CD4-positive, alpha-beta memory T cell (primary cell): ENCODE measurements at places on chromosomes 5 and 9.

- no peak overlapping the region for H3K27ac ChIP-seq
- no peak overlapping the region for H3K4me3 ChIP-seq
- no peaks in the 10 kb centered on the region for H3K4me1 ChIP-seq
- H3K27me3 ChIP-seq: no peaks in the 10 kb centered on the region
- no peak for DNase-seq
Measured at GRCh38 chr5:14175381-14175780, 32.2 kb downstream of the TRIO start.

DNA sequence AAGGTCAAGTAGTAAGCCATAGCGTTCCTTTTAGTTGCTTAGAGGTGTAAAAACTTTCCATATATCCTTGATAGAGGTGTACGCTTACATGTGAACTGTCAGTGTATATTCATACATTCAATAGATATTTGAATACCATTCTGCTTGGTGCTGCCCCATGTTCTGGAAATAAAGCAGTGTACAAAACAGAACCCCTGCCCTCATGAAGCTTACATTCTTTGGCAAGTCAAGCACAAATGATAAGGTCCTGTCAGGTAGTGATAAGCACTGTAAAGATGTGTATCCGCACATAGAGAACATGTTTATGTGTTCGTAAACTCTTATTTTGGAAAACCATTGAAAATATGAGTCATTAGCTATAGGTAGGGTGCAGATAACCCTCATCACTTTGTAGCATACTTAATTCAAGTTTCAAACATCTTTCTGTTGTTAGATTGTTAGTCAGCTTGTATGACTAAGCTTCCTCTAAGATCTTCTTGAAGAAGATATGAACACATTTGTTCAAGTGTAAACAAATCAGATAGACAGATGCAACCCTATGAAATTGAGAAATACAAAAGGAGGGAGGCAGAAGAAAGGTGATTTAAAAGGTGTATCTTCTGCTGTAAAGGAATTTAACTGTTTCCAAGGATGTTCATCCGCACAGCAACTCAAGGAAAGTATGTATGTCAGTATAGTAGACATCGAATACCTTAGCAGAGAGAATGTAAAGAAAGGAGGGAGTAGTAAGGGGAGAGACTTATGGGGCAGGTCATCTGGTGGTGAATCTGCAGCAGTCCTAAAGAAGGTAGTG is 1.6 kb downstream of the GTF3C4 start:
- peak overlapping the region; percentile 99 for H3K27ac ChIP-seq
- no peaks in the 10 kb centered on the region for H3K36me3 ChIP-seq
- peak overlapping the region; percentile 81 for H3K4me3 ChIP-seq
- no peak for DNase-seq
- H3K27me3 ChIP-seq: no peaks in the 10 kb centered on the region

DNA sequence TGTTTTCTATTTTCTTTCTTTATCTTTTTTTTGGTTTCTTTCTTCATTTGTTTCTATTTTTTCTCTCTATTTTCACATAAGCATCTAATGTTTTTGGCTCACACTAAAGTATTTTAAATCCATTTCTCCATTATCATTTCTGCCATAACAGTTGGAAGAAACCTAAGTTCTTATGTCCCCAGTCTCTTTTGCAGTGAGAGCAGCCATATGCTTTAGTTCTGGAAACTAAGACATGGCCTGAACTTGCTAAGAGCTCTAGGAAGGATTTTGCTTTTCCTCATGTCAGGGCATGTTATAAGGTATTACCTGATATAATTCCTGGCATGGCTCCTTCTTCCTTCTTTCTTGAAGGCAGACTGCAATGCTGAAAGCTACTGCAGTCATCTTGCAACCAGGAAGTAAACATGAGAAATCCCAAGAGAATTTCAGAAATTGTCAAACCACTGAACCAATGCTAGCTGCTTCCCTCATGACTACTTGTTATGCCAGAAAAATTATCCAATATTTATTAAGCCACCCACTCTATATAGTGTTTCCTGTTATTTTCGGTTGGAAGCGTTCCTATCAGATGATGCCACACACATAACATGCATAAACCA is 171.1 kb downstream of the TAF11L14 start:
- H3K36me3 ChIP-seq: no peaks in the 10 kb centered on the region
- H3K4me1 ChIP-seq: no peaks in the 10 kb centered on the region
- no peak overlapping the region for H3K4me3 ChIP-seq

DNA sequence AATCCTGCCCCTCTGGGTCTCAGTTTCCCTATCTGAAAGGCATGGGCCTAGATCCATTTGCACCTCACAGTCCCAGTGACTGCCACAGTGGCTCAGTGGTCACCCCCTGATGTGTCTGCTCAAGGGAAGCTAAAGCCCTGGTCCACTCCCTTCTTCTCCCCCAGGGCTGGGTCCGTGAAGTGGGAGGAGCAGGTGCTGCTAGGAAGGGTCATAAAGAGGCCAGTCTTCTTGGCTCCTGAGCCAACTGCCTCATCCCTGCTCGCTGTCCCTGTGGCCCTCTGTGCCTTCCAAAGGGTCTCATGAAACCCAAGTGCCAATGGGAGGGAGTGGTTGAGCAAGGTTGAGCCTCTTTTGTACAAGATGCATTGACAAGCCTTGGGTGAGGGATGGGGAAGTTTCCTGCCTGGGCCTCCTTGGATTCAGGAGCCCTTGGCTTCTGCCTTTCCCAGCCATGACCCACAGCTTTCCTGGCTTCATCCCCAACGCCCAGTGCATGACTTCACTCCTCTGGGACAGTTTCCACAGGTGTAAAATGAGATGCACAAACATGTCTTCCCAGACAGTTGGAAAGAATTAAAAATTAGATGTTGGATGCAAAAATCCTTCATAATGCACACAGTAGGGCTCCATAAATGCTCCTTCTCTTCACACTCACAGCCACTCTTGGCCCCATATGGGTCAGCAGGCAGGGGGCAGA is 1.6 kb upstream of the SLC6A7 start:
- H3K36me3 ChIP-seq: no peaks in the 10 kb centered on the region
- no peak overlapping the region for H3K4me3 ChIP-seq
- DNase-seq: no peak

- H3K36me3 ChIP-seq: no peaks in the 10 kb centered on the region
- H3K4me3 ChIP-seq: no peak overlapping the region
- H3K4me1 ChIP-seq: no peaks in the 10 kb centered on the region
- no peak overlapping the region for H3K27ac ChIP-seq
- DNase-seq: no peak
Measured at GRCh38 chr5:2132497-2132847, 249.7 kb upstream of the IRX4 start.

DNA sequence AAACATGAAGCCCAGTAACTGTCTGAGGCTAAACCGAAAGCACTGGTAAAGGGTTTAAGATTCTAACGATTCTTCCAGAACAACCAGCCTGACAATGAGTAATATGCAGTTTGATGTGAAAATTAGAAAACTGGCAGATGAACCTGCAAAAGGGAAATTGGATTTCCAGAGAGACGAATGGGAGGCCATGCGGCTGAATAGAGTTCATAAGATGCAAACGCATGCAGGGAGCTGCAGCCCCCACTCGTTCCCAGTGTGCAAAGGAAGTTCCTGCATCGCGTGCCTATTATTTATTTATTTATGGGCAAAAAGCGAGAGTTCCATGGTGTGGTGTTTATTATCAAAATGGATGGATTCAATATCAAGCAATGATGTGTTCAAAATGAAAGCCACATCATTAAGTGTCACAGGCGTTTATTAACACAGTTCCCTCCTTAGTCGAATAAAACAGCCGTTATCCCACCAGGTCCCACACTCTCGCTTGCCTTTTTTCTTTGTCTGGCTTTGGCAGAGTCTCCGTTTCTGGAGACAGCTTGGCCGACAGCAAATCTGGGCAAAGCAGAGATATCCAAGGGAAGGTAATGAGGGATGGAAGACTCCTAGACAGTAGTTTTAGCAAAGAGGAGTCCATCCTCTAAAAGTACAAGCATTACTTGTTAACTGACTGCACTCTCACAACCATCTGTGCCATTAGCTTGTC is 451.4 kb downstream of the KDM4C start:
- H3K4me3 ChIP-seq: no peak overlapping the region
- no peak overlapping the region for H3K27ac ChIP-seq
- no peaks in the 10 kb centered on the region for H3K27me3 ChIP-seq
- no peaks in the 10 kb centered on the region for H3K4me1 ChIP-seq

DNA sequence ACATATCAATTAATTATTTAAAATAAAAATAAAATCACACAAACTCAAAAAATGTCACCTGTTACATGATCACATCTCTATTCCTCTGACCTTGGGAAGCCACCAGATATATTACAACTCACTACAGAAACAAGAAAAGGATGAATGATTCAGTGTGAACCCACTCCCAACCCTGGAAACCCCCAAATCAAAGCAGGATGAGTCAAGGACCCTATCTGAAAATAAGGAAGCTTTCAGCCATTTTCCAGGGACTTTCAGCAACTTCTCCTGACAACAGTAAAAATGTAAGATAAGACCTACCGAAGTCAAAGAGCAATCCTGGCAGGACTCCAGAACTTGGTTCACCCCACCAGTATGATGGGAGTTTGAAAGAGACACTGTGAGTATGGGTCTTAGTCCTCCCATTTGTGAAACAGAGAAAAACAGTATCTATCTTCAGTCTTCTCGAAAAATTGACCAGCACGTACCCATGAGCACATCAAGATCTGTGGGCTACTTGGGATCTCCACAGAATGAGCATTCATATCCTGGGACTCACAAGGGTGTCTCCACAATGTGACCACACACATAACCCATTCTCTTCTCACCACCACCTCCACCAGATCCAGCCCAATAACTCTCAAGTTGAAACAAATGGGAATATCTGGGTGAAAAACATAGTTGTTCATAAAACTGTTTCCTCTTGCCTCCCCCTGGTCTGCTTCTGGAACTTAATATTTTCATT is 9.9 kb downstream of the NRG2 start:
- no peaks in the 10 kb centered on the region for H3K36me3 ChIP-seq
- no peak overlapping the region for H3K27ac ChIP-seq
- no peaks in the 10 kb centered on the region for H3K27me3 ChIP-seq
- H3K4me3 ChIP-seq: no peak overlapping the region

DNA sequence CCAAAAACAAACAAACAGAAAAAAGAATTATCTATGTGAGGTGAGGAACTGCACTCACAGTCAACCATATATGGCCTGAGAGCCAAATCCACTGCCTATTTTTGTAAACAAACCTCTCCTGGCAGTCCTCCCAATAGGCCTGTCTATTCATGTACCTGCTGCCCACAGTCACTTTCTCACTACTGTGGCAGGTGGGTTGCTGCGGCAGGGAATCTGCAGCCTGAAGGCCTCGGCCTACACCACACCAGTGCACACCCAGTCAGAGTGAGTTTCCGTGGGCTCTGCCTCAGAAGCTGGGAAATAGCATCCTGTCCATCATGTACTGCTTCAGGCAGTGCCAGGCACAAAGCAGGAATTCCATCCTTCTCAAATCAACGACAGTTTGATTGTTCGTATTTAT is 82.3 kb downstream of the SPTLC1 start:
- no peaks in the 10 kb centered on the region for H3K27me3 ChIP-seq
- H3K4me3 ChIP-seq: no peak overlapping the region
- DNase-seq: no peak
- no peak overlapping the region for H3K27ac ChIP-seq

DNA sequence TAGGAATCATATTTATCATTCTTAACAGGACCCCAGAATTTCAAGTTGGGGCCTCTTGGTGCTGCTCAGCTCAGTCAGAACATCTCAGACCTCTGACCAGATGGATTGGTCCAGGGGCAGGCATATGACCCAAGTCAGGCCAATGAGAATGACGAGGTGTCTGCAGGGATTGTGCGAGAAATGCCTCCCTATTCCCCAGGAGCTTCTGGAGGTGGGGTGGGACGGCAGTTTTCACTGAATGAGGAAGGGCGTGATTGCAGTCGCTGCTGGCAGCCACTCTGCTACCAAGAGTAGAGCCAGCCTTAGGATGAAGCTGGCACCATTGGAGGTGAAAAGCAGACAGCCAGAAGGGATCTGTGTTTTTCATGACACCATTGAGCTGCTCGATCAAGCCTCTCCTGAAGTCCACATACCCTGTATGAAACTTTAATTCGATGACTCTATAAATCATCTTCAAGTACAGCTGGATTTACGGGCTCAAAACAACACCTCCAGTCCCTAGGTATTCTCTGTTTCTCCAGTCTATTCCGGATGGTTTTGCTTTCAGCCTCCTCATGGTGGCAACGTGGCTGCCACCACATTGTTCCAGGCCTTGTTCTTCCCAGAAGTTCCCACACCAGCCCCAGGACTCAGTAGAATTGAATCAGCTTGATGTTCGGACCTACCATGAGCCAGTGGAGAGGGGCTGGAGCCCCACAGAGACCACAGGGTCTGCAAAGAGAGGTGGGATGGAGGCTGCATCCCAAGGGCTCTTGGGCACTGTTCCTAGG is 70.2 kb upstream of the ADAMTS2 start:
- no peak overlapping the region for H3K4me3 ChIP-seq
- no peak overlapping the region for H3K27ac ChIP-seq
- no peaks in the 10 kb centered on the region for H3K4me1 ChIP-seq
- H3K27me3 ChIP-seq: no peaks in the 10 kb centered on the region
- no peak for DNase-seq

DNA sequence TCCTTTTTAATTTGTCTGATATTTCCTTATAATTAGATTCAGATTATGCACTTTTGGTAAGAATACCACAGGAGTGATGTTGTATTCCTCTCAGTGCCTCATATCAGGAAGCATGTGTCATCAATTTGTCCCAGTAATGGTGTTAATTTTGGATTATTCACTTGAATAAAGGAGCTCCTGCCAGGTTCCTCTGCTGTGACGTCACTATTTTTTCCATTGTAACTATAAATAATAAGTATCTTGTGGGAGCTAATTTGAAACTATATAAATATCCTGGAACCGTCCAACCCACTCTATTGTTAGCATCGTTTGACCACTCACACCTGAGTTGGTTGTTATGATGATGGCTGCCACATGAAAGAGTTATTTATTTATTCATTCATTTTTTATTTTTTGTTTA is 107.9 kb downstream of the INVS start:
- no peak overlapping the region for H3K27ac ChIP-seq
- DNase-seq: no peak
- no peak overlapping the region for H3K4me3 ChIP-seq
- H3K27me3 ChIP-seq: no peaks in the 10 kb centered on the region
- peaks cover 7% of the 10 kb centered on the region for H3K4me1 ChIP-seq

GRCh38 chr9:21331676-21332402 is 3.4 kb downstream of the KLHL9 start:
- DNase-seq: no peak
- H3K27me3 ChIP-seq: no peaks in the 10 kb centered on the region
- H3K36me3 ChIP-seq: no peaks in the 10 kb centered on the region
- no peak overlapping the region for H3K4me3 ChIP-seq
- peaks cover 87% of the 10 kb centered on the region for H3K4me1 ChIP-seq
- peak overlapping the region; percentile 5 for H3K27ac ChIP-seq

- H3K4me1 ChIP-seq: peaks cover 41% of the 10 kb centered on the region
- no peaks in the 10 kb centered on the region for H3K36me3 ChIP-seq
- no peaks in the 10 kb centered on the region for H3K27me3 ChIP-seq
- H3K27ac ChIP-seq: no peak overlapping the region
- H3K4me3 ChIP-seq: no peak overlapping the region
Measured at GRCh38 chr5:143319437-143320227, 83.9 kb downstream of the NR3C1 start.

- H3K27me3 ChIP-seq: no peaks in the 10 kb centered on the region
- no peaks in the 10 kb centered on the region for H3K36me3 ChIP-seq
- no peak for DNase-seq
- no peaks in the 10 kb centered on the region for H3K4me1 ChIP-seq
- no peak overlapping the region for H3K27ac ChIP-seq
Measured at GRCh38 chr5:141715346-141715905, 33.4 kb upstream of the ARAP3 start.
